Activated CD8-positive, alpha-beta memory T cell treated with anti-CD3 and anti-CD28 coated beads for 1 hour (primary cell): ENCODE measurements at places on chromosomes 3 and 15.
A peak's percentile ranks its signal among the peaks of the same experiment; 100 is the strongest.

DNA sequence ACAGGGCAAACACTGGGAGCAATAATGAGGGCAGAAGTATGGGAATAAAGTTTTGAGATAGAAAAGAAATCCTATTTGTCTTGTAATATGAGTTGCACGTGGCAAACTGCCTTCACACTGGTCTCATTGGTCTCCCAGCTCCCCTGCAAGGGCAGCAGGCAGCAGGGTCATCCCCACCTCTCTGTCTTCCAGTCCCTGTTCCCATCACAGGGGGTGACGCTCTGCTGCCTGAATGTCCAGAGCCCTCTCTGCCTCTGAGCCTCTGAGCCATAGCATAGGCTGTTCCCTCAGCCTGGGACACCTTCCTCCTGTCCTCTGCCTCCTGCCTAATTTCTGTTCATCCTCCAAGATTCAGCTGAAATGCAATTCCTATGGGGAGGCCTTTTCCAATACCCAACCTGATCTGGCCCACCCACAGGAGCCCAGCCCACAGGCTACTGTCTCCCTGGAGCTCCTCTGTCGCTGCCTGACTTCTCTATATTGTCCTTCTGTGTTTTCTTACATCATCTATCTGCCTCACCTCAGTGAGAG, 12.1 kb upstream of the SKOR1 start:
- DNase-seq, result no peak

- DNase-seq, result no peak
Observed at GRCh38 chr3:9292516-9292915, 43.1 kb upstream of the SRGAP3 start.

- DNase-seq, result no peak
Observed at GRCh38 chr3:107514453-107514852, 8.3 kb upstream of the BBX start.

DNA sequence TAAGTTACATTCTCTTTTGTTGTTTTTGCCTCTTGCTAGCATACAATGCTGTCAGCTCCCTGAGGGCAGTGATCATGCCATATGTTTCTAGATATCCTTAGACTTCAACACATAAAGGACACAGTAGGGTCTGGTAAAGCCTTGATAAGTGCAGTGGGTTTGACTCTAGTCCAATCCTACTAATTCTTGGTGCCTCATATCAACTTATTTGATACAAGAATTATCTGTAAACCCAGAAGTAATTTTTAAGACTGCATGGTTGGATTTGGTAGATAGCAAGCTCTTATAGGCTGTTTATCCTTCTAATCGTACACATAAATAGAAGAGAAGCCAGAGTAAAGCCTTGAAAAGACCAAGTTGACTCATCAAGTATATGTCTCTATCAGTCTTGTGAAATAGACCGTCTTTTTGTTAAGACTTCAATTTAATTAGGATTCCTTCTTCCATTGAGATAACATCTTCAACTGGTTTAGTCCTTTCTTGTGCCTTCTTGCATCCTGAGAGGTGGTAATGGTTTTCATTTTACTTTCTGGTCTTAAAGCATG, 265.6 kb upstream of the CDIN1 start:
- no peak for DNase-seq

- no peak for DNase-seq
Observed at GRCh38 chr3:47288966-47289910, 6.5 kb downstream of the KLHL18 start.

- DNase-seq, result no peak
Observed at GRCh38 chr3:36065321-36065720, 315.0 kb upstream of the STAC start.

DNA sequence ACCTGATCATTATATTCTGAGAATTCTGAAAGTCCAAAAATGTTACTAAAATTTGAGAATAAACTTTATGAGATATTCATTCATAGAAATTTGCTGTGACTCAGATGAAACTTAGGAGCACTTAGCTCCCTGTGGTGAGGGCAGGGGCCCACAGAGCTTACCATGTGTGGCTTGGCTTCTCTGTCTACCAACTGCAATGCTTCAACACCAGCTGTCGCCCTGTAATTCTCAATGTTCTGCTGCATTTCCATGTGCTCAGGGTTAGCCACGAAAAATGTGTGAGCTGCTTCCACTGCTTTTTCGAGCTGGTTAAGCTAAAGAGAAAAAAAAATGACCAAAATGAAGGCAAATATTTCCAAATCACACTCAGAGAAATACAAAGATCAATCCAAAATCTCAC, 125.6 kb downstream of the P3H2 start:
- no peak for DNase-seq

DNA sequence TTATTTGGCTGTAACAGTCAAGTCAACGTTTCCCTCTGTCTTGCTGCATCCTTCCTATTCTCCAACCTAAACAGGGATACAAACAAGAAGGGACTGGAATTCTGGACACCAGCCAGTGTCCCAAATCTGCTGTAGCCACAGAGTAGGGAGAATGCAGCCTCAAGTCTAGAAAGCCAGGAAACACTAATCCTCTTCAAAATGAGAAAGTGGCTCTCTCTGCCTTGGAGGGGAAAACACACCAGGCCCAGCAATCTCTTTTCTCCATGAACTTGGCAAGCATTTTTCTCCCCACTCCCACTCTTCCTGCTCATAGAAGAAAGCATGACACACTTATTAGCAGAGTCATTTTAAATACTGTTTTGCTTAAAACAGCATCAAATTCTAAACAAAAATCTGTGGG, 781.7 kb downstream of the SQOR start:
- DNase-seq, result no peak

GRCh38 chr15:39593071-39593655, 12.3 kb downstream of the THBS1 start:
- no peak for DNase-seq

DNA sequence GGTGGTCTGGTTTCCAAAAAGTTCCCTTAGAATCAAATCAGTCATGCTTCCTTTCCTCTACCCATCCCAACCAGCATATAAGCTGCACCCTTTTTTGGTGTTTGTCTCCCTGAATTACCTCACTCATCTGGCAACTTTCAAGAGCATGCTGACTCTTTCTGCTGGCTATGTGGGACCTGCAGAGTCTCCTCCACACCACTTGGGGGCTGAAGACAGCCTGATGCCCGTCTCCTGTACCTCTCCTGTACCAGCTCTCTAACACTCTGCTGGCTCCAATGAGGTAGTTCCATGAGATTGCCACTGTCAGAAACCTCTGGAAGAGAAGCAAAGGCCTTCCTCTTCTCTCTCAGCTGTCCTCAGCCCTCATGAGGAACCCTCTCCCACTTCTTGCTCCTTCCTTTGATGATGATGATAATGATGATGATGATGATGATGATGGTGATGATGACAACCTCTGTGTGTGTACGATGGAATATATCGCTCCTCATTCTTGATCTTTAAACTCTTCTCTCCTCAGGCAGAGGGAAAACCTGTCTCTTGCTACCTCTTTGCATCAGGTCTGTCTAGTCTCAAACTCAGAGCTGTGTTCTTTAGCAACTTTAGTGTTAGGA, 257.5 kb downstream of the ZNF621 start:
- DNase-seq, result no peak

DNA sequence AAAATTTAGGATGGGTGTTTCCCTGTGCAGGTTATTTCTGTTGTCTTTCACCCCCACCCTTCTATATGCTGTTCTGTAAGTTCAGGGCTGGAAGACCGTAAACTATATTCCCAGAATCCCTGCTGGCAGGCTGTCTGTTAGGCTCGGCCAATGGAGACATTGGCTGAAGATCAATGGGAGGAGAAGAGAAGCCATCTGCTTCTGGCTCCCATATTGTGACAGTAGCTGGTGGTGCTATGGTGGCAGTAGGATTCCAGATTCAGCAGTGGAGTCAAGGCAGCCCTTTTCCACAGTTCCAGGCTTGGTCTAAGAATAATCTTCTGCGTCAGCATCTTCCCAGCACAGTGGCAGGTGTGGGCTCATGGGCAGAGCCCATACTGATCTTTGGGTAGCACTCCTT, 226.6 kb downstream of the ABHD5 start:
- no peak for DNase-seq

- no peak for DNase-seq
Observed at GRCh38 chr3:183265834-183266417, 12.9 kb downstream of the B3GNT5 start.

DNA sequence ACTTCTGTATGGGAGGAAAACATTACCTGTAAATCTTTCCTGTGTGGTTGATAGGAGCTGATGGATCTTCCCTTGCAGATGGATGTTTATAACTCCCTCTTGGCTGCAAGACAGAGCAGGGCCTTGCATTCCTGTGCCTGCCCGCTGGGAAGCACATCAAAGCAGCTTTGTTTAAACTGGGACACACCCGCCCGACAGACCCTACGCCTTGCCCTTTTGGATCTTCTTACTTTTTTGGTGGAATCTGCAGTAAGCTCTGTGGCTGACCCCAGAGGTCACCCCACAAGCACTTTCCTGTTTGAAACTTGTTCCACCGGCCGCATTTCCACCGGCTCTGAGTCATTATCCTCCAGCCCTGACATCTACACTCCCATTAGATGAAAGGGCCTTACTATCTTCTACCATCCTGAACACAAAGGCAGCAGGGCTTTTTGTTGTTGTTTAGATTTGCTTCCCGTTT, 244.1 kb upstream of the STT3B start:
- no peak for DNase-seq

- DNase-seq, result no peak
Observed at GRCh38 chr3:195186041-195186709, 84.8 kb downstream of the XXYLT1 start.

GRCh38 chr3:153621953-153622352, 459.9 kb downstream of the RAP2B start:
- no peak for DNase-seq

- DNase-seq, result no peak
Observed at GRCh38 chr15:84755736-84756527, 7.5 kb downstream of the ZNF592 start.

- DNase-seq, result no peak
Observed at GRCh38 chr3:35777065-35777464, 137.7 kb downstream of the ARPP21 start.

DNA sequence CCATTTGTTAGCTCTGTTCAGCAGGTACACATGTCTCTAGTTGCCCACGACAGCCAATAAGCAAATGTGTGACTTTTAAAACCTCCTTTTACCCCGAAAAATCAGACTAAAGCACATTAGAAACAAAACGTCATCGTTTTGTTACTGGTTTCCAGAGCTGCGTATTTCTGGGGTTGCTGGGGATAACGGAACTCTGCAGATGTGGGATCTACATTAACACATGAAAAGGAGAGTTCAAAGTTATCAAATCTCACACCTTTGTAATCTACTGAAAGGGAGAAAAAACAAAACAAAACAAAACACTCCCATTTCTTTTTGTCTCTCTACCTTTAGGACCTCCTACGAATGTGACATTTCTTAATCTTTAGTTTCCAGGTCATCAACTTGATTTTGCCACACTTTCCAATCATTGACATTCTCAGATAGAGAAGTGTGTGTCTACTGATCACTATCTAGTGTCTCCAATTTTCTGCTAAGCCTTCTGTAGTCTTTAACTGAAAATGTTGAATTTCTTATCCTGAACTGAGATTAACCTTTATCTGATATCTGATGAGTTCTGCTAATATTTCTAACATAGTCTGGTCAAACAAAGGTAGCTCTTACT, 93.0 kb upstream of the TSPAN3 start:
- no peak for DNase-seq

- DNase-seq, result no peak
Observed at GRCh38 chr15:82263350-82263749, 732 bp downstream of the SAXO2 start.

- DNase-seq, result no peak
Observed at GRCh38 chr3:70716832-70717231, 404.4 kb upstream of the MDFIC2 start.

DNA sequence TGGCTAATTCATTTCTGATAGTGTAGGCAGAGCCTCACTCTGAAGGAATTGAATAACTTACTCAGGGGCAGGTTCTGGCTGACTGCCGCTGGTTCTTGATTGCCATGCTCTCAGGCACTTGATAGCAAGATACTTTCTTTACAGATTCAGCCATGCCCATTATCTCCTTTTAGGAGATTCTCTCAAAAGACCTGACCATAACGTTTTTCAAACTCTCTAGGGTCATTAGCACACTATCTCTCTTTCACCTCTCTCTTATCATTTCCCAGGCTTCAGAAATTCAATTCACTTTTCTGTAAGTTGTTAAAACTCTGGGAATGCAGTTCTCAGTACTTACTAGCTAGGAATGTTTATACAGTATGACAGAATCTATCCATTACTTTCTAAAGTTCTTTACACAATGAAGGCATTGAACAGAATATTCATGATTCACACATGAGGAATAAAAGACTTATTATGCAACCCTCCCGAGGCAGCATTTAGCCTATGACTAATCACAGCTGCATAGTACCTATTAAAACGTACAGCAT, 850.3 kb upstream of the CADM2 start:
- DNase-seq, result no peak

- DNase-seq, result no peak
Observed at GRCh38 chr3:70726961-70727360, 414.5 kb upstream of the MDFIC2 start.

DNA sequence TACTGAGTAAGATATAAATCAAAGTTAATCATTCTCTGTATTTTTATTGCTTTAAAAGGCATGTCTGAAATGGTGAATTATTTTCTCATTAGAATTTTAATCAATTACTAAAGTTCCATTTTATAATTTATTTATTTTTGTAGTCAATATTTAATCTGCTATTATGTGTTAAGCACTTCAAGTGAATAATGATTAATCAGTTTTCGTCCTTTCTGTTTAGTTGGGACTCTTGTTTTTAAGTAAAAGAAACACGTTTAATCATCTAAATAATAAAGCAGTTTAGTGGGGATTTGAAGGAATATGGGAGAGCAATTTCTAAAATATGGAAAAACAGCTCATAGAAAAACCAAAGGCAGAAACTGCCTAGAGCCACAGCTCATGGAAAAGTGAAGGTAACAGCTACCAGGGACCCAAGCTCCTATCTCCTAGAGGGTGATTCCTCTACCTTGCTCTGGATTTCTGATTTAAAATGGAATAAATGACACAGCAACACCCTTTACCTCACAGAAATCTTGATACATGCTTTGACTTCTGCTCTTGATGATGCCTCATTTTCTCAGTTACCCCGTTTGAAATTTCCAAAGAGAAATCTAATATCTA, 28.0 kb upstream of the SUCNR1 start:
- DNase-seq, result no peak

- DNase-seq, result no peak
Observed at GRCh38 chr3:103554451-103554850, 1119.6 kb downstream of the ZPLD1 start.

DNA sequence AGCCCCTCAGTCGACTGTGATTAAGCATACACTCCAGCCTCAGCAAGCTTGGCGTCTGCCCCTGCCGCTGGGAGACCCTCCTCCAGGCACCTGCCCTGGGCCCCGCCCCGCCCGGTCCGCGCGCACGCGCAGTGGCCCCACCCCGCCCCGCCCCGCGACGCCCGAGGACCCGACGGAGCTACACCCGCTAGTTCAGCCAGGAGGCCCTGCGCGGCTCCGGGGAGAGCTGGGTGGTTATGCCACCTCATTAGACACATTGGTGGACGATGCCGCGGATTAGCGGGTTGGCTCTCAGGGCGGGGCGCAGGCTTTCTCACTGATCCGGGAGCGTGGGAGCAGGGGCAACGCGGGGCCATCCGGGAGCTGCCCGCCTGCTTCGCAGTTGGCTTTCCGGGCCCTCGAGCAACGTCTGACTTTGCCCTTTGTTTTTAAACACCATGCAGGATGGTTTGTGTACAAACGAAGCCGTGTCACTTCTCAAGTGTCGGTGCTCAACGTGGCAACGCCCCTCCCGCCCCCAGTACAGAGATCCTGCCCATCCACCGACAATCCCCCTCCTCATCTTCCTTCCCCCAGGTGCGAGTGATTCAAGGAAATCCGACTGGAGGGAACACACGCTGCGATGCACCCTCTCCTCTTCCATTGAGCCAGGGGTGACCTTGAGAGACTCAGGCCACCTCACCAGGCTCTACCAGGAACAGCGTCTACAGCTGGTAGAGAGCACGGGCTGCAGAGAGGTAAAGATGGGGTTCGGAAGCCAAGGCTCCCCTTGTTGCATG, 109.3 kb downstream of the SHQ1 start:
- DNase-seq, result peak; percentile 63
